ENCODE measurements at places on chromosomes 4 and X.

DNA sequence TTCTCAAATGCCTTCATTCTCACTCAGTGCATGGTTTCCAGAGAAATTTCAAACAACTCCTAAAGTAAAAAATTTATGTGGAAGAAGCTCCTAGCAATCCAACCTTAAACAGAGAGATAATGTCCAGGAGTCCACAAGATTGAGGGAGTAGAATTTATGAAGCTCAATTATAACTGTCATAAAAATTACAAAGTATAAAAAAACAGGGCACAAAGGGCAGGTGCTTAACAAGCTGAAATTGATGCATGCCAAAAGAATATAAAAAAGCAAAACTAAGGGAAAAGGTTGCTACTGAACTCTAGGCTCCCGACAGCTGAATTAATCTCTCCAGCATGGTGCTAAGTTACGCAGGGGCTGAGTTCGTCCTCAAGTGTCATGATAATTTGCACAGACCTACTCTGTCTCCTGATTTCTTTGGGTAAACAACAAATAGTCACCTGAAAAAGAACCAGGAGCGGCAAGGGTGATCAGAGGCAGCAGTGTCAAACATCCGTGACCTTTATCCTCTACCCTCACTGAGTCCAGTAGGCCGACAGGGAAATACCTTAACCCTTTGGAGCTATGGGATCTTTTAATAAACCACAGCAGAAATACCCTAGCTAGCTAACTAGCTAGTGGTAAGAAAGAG is 47.2 kb upstream of the RELL1 start:
- DNase-seq: no peak

DNA sequence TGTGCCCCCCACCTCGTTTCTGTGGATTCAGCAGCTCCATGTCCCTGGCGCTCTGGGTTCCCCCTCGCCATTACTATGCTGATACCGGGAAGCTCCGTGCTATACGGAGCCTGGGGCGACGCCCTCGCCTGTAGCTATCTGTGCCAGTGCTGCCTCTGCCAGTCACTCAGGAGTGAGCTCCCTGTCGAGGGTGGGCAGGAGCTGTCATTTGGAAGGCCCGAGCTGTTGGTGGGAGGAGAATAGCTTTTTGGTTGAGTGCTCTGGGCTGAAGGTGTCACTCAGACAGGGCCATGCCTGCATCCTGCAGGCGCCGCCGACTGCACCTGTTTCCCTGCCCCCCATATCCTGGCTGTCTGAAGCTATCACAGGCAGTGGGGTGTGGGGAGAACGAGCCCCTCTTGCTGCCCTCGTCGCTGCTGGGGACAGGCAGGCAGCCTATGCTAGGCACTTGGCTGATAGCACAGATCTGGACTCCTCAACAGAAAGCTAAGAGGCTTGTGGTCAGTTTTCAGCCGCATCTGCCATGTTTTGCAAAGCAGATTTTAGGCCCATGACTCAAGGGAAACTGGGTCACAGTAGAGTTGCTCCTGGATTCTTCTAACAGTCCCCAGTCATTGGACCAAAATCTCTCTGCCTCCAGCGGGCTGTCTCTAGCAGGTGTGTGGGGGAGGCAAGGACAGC is 31.8 kb downstream of the CPLX1 start:
- no peak for DNase-seq

DNA sequence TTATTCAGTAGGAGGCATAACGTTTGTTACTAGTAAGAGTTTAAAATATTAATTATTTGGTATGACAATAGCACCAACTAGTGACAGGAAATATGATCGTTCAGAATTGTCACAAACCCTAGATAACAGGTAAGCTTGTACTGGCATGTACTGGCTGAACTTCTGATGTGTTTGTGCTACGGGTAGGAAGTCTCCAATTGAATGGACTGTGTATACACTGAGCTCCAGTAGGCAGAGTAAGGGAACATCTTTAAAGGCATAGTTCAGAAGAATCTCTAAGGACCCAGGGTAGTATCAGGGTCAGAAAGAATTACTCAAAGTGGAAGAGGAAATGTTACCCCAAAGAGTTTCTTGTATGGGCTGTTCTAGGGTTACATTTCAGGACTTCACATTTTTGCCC is 230.4 kb downstream of the EDA2R start:
- peak; percentile 15 for DNase-seq

DNA sequence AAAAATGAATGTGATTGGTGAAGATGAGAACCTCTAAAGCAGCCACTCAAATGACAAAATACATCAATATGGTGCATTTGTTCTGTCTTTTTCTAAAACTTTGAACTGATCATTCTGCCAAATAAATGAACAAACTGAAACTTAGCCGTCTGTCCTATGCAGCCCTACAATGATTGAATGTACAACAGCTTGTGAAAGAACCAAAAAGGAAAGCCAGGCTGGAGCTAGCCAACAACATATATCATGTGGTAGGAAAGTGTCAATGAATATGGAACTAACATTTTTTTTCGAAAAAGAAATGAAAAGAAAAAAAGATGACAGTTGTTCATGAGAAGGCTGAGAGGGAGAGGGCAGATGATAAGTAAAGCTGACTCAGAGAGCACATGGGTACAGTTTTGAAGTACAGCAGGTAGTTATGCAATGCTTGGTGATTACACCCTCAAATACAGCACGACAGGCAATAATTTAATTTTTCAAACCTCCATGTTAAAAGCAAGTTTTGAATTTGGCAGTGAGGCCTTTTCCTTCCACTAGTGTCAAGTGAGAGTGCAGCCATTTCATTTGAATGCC is 21.2 kb upstream of the SLC7A11 start:
- no peak for DNase-seq

DNA sequence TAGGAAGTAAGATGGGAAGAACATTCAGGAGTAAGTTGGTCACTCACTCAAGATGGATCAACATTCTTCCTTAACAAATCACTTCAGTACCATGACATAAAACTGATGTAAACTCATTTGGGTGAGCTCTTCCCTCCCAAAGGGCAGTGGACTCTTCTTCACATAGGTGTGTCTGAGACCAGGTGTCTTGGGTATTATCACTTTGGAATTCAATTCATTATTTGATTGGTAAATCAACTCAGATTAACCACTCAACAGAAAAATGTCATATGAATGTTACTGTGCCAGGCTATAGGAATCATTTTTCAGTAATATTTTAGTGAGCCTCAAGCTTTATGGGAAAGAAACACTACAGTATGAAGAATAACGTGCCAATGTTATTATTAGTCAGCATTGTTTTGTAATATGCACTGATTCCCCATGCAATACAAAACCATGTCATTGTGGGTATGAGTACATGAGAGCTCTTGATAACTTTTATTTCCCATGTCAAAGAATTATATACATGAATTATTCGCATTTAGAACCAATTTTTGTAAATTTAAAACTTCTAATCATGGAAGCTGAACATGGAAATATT is 58.6 kb upstream of the ETNPPL start:
- DNase-seq: no peak

DNA sequence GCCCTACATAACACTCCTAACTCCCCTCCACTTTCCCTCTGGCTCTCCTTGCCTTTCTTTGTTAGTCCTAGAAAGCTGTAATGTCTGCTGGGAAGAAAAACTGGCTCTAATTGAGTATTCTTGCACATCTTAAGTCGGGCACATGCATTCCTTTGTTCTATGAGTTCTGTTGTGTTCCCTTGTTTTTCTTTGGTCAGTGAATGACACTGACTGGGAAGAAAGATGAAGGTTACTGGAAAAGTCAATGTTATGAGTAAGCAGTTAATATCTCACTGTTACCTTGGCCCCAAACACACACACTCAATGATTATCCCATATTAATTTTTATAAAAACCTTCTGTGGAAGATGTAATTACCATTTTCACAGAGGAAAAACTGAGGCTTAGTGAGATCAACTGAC is 215.9 kb downstream of the SOWAHB start:
- no peak for DNase-seq

DNA sequence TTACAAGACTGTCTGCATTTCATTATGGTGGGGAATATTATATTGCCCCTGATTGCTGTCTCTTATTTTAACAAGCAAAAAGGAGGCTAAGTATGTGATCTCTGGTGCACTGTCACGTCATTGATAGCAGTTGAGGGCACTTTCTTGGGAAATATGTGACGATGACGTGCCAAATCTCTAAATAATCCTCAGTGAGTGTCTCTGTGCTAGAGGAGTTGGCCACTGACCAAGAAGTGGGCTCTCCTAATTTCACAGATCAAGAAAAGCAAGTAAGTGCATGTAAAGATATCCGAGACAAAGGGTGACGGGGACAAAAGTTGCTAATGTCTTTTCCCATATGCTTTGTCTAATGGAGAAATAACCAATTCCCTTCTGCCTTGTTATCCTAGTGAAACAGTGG is 487.4 kb upstream of the TENM3 start:
- DNase-seq: no peak

- DNase-seq: no peak
These were observed 49.1 kb downstream of the GPRIN3 start for GRCh38 chr4:89258506-89258905.

- no peak for DNase-seq
These were observed 37.7 kb downstream of the NHS start for GRCh38 chrX:17412692-17413091.

GRCh38 chr4:138334346-138335016 is 92.3 kb upstream of the SLC7A11 start:
- no peak for DNase-seq

- no peak for DNase-seq
These were observed 124.8 kb downstream of the ATG4A start for GRCh38 chrX:108216405-108216804.

- DNase-seq: no peak
These were observed 22.4 kb upstream of the MGST2 start for GRCh38 chr4:139643042-139643895.

DNA sequence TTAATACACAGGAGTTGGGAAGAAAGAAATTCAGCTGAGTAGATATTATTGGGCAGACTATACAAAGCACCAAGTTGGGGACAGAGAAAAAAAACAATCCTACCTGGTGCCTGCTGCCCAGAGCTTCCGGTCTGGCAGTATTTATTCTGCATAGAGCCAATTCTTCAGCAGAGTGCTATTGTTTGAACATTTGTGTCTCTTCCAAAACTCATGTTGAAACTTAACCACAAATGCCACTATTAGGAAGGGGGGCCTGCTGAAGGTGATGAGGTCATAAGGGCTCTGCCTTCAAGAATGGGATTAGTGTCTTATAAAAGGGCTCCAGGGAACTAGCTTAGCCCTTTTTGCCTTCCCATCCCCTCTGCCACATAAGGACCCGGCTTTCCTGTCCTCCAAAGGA is 136.2 kb downstream of the EVC2 start:
- no peak for DNase-seq

DNA sequence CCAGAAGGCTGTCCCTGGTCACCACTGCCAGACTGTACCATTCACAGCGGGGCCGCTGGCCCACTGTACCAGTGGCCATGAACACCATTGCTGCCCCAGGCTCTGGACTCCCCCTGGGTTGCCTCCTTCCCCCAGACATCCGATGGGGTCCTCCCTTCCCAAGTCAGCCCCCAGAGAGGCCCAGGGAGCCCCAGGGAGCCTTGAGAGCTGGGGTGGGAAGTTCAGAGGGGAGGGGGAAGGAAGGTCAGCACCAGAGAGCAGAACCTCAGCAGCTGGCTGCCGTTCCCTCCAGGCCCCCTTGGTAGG is 441 bp upstream of the ARHGAP4 start:
- peak; percentile 35 for DNase-seq

- no peak for DNase-seq
These were observed 28.0 kb downstream of the NYX start for GRCh38 chrX:41475191-41475590.

GRCh38 chr4:185740471-185740873 is 71.5 kb downstream of the SORBS2 start:
- no peak for DNase-seq

DNA sequence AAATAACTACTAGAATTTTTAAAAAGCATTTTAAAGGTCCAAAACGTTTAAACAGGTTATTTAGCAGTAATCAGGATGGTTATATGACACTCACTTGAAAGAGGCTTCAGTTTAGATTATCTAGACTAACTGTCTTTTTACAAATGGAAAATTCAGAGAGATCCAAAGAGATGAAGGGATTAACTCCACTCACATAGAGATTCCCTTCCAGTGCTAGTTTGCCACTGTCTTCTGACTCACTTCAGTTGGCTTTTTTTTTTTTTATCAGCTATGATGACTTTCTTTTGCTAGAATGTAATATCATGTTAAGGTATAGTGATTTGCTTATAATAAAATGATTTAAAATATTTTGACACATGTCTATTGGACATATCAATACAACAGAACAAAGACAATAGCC is 43.8 kb downstream of the GALNT7 start:
- no peak for DNase-seq

GRCh38 chr4:187016101-187016500 is 292.4 kb upstream of the FAT1 start:
- DNase-seq: no peak

DNA sequence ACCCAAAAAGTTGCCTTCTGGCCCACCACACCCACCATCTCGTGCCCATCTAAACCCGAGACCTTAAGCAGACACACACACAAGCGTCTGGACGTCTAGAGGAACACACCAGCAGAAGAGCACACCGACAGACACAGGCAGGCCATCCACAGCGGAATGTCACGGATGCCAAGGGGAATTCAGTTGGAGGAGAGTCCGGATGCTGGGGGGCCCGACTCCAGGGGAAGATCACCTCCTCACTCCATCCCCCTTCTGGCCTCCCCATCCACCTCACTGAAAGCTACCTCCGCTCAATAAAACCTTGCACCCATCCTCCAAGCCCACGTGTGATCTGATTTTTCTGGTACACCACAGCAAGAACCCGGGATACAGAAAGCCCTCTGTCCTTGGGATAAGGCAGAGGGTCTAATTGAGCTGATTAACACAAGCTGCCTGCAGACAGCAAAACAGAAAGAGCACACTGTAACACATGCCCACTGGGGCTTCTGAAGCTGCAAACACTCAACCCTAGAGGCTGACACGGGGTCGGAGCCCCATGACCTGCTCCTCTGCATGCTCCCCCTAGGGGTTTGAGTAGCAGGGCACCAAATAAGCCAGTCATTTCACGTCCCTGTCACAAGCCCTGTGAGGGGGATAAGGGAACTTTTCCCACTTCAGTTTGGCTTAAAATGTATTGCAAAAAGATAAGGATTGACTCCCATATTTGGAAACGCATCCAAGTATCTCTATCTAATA is 339.6 kb upstream of the PCDH10 start:
- no peak for DNase-seq

- no peak for DNase-seq
These were observed 42.2 kb downstream of the TLL1 start for GRCh38 chr4:165915215-165915614.

DNA sequence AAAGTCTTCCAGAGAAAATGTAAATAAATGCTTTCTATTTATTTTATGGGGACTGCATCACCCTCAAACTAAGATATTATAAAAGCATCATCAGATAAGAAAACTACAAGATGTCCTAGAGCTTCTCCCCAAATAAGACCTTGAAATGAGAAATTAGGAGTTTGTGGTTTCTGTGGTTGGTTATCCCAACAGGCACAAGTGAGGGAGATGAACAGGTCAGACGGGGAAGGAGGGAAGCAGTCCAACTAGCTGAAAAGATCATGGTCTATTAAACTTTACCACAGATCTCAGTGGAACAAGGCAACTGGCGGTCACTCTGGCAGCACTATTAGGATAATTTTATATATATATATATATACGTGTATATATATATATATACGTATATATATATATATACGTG is 319.3 kb upstream of the GRID2 start:
- no peak for DNase-seq
